ENCODE measurements at places on chromosomes 2 and 18.

GRCh38 chr2:202035089-202035940 is 1.7 kb downstream of the FZD7 start:
- DNase-seq: peak; percentile 59

- peak; percentile 24 for DNase-seq
Observed at GRCh38 chr2:216346781-216347180, 25.5 kb downstream of the MARCHF4 start.

DNA sequence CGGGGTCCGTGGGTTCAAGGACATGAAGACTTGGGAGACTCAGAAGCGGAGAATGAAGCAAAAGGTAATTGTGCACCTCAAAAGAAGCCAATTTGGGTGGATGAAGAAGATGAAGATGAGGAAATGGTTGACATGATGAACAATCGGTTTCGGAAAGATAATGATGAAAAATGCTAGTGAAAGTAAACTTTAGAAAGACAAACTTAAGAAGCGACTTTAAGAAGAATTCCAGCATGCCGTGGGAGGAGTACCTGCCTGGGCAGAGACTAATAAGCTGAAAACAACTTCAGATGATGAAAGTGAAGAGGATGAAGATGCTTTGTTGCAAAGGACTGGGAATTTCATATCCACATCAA is 43.5 kb downstream of the PSTPIP2 start:
- no peak for DNase-seq

GRCh38 chr2:8435608-8436007 is 246.2 kb upstream of the ID2 start:
- no peak for DNase-seq

- DNase-seq: no peak
Observed at GRCh38 chr2:157155992-157156391, 101.5 kb upstream of the GALNT5 start.

GRCh38 chr2:100235581-100235980 is 86.7 kb downstream of the LONRF2 start:
- no peak for DNase-seq

DNA sequence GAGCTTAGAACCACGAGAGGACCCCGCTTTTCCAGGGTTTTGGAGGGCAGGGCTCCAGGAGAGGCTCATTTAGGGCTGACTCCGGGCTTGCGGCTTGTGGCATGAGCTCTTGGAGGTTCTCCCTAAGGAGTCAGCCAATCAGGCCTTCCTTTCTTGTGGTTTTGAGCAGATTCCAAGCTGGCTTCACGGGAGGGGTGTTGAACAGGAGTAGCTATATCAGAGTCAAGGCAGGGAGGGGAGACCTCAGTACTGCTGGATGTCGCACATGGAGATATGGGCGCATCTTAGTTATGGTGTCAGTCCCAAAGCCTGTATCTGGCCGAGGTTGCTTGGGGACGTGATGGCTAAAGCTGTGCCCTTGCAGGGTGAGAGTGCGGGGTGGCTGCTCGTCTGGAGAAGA is 98.6 kb downstream of the AGAP1 start:
- DNase-seq: no peak

DNA sequence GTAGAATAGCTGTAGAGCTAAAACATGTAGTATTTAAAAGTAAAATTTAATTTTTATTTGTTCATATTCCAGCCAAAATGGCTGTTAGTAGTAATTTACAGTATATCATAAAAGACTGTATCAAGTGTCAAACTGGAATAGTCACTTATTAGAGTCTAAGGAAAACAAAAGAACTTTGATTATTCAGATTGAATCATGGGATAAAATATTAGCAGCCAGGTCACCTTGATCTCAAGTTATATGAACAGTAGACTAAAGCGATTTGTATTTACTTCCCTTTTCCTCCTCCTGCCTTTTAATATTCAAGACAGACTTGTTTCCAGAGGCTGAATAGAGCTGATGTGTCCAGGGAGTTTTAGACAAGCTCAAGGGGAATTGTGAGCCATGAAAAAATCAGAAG is 54.4 kb downstream of the PMAIP1 start:
- no peak for DNase-seq

DNA sequence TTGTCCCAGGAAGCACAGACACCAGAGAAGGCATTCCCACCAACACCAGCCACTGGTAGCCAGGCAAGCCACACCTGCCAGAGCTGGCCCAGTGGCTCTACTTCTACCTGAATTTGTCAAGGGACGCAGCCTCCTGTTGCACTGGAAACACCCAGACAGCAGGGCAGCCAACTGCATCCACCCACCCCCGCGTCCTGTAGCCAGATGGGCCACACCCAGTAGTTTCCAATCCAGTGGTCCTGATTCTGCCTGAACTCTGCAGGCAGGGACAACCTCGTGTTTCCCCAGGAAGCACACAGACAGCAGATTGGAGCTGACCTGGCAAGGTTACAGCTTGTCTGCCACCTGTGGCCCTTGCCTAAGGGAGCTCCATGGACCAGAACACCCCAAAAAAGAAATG is 18.2 kb downstream of the PFN4 start:
- DNase-seq: no peak

GRCh38 chr2:46336283-46336959 is 39.2 kb downstream of the EPAS1 start:
- DNase-seq: no peak

DNA sequence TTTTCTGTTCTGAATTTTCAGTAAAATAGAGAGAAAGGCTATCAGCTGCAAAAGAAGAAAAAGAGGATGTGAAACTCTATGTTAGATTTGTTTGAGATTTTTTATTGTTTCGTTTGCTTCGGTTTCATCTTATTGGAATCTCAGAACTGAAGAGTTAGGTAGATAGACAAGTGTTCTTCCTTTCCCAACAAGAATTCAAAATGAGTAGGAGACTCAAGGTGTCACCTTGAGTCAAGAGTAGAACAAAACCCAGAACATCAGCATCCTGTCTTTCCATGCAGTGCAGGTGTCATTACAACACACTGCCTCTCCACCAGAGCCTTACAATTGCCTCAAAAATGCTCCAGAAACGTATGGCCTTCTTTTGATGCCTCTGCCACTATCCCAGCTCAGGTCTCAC is 21.1 kb downstream of the NBAS start:
- DNase-seq: no peak

GRCh38 chr2:105127289-105127915 is 89.5 kb downstream of the MRPS9 start:
- DNase-seq: peak; percentile 13

GRCh38 chr2:166230024-166230723 is 102.4 kb upstream of the SCN1A start:
- no peak for DNase-seq

DNA sequence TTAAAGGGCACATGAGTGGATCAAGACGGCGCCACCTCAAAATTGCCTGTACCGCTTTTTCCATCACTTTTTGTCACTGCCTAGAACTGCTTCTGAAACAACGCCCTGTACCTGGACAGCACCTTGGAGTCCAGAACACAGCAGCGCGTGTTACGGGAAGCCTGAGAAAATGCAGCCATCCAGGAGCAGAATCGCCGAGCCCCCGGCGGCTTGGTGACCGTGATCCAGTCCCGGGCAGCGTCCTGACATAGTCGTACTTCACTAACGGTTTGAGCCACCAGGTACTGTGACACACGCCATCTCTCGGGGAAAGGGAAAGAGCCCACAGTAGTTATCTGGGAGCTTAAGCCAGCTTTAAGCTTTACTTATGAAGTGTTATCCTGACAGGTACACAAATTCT is 168.9 kb upstream of the SALL3 start:
- DNase-seq: no peak

- no peak for DNase-seq
Observed at GRCh38 chr2:204495381-204495780, 49.9 kb upstream of the PARD3B start.

DNA sequence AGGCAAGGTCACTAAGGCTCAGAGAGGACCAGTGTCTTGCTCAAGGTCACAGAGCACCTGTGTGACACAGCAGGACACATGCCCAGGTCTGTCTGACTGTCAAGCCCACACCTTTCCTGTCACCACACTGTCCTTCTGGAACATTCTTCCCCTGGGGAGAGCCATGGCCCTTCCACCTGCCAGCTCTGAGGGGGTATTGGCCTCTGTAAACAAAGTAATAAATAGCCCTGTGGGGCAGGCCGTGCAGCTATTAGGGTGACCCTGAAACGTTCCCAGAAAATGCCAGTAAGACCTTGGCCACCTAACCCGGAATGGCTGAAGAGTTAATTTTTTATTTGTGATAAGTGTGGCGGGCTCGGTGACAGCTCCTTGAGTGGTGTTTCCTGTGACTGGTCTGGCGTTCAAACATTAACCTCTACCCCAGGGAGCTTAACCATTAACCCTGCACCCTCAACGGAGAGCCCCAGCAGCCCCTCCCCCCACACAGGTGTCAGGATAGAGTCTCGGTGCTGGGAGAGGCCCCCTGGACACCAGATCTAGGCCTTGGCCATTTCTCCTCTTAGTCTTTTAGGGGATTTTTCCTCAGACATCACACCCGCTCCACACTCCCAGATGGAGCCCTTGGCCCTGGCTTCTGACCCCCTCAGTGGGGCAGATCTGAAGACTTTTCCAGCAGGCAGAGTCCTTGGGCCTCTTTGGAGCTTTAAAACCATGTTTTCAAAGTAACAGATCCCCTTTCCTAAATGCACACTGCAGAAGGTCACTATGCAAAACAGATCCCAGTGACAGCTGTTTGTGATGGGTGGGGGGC is 36.6 kb downstream of the SCTR start:
- no peak for DNase-seq

All from suppressor macrophage treated with lipopolysaccharide for 1 hour (primary cell).